ENCODE measurements at places on chromosomes 5 and 9.
A peak's percentile ranks its signal among the peaks of the same experiment; 100 is the strongest.

- no peak for DNase-seq
Observed at GRCh38 chr5:51622161-51622790, 239.0 kb downstream of the ISL1 start.

- no peak for DNase-seq
Observed at GRCh38 chr5:76763136-76763535, 47.2 kb downstream of the F2R start.

GRCh38 chr5:6236858-6237481 is 141.4 kb downstream of the MED10 start:
- no peak for DNase-seq

DNA sequence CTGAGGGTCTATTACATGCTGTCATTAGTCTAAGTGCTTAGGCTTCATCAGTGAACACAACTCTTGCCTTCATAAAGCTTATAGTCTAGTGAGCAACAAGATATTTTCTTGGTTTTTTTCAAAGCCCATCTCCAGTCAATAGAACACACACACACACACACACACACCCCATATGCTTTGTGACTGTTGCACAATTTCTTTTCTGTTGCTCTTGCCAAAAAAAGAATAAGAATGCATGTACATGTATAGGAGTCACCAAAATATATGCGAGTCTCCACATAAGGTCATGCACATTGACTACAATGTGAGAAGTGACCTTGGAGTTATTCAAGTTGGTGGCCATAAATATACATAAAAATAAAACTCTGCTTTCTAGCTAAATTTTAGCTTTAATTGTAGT is 351.5 kb upstream of the TLE4 start:
- DNase-seq = no peak

- no peak for DNase-seq
Observed at GRCh38 chr5:96655085-96655484, 7.1 kb upstream of the CAST start.

DNA sequence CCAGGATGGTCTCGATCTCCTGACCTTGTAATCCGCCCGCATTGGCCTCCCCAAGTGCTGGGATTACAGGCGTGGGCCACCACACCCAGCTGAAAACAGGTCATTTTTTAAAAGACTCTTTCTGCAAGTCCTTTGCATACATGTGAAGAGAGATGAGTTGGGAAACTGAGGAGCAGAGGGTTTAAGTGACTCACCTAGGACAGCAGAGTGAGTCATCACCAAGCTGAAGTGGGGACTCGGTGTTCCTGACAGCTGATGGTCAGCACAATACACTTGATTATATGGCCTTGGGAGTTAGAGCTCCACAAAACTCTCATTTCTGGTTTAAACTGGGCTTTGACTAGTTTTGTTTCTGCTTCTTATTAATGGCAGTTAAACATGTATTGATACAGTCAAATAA is 38.1 kb upstream of the SSBP2 start:
- no peak for DNase-seq

DNA sequence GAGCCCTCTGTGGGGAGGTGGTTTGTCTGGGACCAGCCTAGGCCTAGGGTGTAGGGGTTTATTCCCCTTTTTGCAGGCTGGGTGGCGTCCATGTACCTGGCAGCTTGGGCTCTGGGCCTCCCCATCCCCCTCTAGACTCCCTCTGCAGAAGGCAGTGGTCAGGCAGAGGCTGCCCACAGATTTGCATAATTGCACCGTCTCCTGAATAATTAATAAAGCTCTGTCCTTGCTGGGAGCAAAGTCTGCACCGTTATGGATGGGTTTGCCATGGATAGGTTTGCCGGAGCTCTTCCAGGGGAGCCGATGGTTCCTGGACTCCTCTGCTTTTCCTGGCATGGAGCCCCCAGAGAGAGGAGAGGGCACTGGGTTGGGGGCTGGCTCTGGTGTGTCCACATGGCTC is 60.4 kb downstream of the DAB2IP start:
- no peak for DNase-seq

DNA sequence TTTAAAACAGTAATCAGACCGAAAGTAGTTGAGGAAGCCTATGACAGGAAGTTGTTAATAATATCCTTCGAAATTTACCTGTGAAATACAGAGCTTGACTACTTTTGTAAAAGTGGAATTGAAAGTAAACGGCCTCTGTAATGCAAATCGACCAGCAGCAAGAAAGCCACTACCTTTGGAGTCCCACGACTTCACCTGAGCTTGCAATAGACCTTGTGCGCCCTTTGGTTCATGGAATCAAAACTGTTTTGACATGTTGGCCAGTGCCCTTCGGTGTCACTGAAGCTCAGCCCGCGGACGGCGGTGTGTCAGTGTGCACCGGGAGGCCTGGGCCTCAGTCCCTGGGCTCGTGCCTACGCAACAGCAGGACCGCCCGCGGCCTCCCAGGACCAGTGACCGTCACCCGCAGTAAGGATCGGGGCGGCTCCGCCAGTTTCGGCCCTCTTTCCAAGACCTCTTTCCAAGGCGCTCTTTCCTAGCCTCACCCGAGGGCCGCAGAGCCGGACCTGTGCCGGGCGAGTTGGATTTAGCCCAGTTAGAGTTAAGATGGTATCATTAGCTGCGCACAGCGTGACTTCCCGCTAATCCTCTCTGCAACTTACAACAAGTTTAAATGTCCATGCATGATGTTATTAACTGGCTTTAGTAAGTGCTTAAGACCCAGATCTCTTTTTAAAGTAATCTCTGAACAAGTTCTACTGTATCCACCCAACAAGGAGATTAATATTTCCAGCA is 223.3 kb downstream of the MEF2C start:
- DNase-seq = no peak

GRCh38 chr5:96687812-96688453 is 25.8 kb downstream of the CAST start:
- DNase-seq = no peak

DNA sequence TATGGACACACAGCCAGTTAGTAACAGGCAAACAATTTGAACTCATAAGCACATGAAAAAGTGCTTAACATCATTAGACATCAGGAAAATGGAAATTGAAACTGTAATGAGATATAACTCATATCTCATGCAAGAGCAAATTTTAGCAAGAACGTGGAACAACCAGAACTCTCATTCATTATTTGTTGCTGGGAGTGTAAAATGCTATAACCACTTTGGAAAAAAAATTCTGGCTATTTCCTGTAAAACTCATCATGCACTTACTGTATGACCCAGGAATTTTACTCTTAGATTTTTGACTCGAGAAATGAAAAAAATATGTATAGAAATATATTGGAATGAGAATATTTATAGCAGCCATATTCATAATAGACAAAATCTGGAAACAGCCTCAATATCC is 205.7 kb upstream of the PUM3 start:
- no peak for DNase-seq

GRCh38 chr9:17068671-17069070 is 66.2 kb upstream of the CNTLN start:
- no peak for DNase-seq

GRCh38 chr9:113669522-113670115 is 206.1 kb downstream of the RGS3 start:
- no peak for DNase-seq

- no peak for DNase-seq
Observed at GRCh38 chr5:156411-157072, 34.8 kb upstream of the LRRC14B start.

GRCh38 chr9:89632736-89633135 is 27.9 kb downstream of the GADD45G start:
- no peak for DNase-seq

DNA sequence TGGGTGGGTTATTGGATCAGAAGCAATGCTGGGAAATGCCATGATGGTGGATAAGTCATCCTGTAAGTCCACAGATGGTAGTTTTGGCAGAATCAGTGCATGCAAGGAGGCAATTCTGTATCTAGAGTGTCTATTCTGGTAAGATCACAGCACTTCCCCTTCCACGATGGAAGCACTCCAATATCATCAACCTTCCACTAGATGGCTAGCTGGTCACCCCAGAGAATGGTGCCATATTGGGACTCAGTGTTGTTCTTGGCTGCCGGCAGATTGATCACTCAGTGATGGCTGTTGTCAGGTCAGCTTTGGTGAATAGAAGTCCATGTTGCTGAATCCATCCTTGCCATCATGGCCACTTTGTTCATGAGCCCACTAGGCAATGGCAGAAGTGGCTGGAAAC is 553.5 kb downstream of the CSNK1G3 start:
- DNase-seq = no peak

GRCh38 chr5:60701321-60701968 is 1.5 kb upstream of the DEPDC1B start:
- no peak for DNase-seq

- DNase-seq = no peak
Observed at GRCh38 chr9:81456431-81457006, 232.8 kb downstream of the TLE1 start.

- DNase-seq = peak; percentile 25
Observed at GRCh38 chr5:128084228-128085167, 932 bp downstream of the SLC12A2 start.

GRCh38 chr5:41256400-41256799 is 43.1 kb upstream of the C6 start:
- no peak for DNase-seq

- no peak for DNase-seq
Observed at GRCh38 chr5:66169534-66169933, 25.4 kb downstream of the SREK1 start.

- DNase-seq = no peak
Observed at GRCh38 chr9:125694478-125694877, 12.5 kb downstream of the MAPKAP1 start.

- DNase-seq = no peak
Observed at GRCh38 chr5:115758356-115758755, 58.1 kb downstream of the CDO1 start.

DNA sequence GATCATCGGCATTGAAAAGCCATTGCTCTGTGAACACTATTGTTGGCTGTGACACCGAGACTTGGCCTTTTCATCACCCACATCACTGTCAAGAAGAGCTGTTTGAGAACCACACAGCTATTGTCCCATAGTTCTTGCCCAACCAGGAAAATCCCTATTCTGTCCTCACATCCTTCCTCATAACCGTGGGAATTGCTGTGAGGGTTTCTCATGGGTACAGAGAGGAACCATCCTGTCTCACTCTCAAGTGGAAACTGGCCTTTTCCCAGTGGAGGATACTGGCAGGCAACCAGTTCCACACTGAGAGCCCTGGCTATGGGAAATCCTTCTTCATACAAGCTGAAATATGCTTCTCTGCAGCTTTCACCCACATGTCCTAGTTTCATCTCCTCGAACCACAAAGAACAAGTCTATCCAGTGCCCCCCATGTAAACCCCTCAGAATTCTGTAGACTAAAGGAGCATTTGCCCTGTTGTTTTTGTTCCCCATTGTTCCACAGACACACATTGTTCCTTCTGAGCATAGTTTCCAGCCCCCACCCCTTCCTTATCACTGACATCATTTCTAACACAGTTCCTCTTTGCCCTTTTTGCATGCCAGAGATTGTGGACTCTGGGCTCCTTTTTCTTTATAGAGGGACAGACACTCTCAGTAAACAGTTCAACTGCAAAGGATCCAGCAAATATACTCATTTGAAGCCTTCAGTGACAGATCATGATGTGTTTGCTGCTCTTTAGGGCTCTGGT is 57.8 kb upstream of the C5orf46 start:
- no peak for DNase-seq

GRCh38 chr9:126165755-126166154 is 160.9 kb upstream of the MVB12B start:
- no peak for DNase-seq

DNA sequence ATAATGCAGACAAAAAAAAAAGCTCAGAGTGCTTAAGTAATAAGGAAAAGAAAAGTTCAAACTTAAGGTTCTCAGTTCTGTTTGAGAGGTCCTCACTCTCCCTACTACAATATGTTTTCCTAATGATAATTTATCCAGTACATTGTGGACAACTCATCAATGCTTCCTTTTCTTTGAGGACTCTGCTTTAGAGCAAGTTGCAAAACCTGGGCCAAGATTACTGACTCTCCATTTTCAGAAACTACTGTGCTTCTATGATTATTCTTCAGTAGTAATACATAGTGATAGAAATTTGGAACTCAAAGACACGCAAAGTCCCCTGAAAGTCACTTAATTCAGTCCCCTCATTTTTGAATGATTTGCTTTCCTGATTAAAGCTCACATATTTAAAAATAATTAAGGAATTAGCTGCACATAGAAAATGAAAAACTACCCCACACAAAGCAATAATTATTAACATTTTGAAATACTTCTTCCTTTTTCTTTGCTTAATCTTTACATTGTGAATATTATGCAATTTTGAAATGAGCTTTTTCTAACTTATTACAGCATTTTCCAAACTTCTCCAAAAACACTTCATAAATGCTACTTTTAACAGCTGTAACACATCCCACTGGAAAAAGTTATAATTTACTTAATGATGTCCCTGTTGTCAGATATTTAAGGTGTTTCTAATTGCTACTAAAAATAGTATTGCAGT is 11.2 kb downstream of the CDKN2A start:
- no peak for DNase-seq

DNA sequence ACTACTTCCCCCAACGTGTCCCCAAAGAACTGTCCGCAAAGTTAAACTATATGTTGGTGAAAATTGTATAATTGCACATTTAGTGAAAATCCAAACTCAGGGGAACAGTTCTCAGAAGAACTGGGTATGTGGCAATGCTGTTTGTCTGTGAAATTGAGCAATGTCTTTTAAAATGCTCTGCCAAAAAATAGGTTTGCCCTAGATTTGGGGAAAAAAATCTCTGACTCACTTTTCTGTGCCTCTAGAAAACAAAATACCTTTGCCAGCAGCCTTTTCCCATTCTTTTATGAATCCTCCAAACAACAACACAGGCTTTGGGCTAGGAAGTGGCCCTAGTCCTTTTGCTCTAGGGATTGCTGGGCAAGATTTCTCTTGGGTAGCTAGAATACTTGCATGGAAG is 37.4 kb upstream of the ZNF608 start:
- no peak for DNase-seq

- no peak for DNase-seq
Observed at GRCh38 chr9:110777876-110778215, 109.3 kb downstream of the MUSK start.

DNA sequence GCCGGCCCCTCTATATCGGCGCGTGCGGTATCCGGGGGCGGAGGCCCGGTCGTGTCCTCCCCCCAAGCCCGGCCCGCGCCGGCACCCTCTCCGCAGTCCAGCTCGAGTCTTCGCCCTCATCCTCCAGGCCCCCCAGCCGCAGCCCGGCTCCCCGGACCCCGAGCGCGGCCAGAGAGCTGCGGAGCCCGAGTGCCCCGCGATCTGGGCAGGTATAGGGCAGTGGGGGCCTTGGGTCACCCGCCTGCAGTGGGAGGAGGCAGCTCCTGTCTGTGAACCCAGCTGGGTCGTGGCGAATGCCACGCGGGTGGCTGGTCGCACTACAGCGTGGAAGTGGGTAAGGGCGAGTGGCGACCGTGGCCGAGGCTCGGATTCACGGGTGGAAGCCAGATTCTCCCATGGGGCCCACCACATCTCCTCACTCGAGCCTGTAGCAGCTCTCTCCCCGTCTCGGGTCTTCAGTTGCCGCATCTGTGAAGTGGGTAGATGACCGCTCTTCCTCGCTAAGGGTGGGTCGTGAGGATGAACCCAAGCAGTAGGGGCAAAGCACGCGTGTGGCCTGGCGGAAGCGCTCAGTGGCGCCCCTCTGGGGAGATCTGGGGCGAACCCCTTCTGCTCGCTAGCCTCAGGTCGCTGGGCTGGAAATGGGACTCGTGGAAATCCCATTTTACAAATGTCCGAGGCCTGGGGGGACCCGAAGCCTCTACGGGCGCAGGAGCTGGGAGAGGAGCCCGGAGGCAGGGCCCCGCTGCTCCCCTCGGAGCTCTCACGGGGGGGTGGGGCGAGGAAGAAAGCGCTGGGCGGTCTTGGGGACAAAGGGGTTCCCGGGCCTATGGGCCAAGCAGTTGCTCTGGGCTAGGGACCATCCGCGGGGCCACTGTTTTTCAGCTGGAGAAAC is 1.9 kb downstream of the NR5A1 start:
- DNase-seq = no peak

All from stimulated activated CD4-positive, alpha-beta T cell treated with anti-CD3 and anti-CD28 coated beads, Interleukin-15, amount 100 ng/mL, for 1 hour (primary cell).